NCI-H1105 (cell line): ENCODE measurements at places on chromosomes 13 and 19.

DNA sequence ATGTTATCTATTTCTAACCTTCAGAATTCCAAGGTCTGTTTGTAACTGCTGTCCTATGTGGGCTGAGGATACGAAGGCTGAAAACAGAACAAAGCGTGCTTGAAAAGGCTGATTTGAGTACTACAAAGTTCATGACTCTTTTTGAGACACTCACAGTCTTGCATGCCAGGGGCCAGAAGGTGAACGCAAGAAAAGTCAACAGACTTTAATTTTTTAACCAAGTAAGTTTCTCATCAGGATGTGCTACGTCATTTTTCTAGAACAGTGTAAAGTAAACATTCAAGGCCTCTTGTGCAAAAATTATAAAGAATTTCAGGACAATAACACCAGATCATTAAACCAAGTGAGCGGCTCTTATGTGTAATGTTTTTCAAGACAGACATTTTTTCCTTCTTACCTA, 163.5 kb downstream of the COG6 start:
- DNase-seq = no peak

DNA sequence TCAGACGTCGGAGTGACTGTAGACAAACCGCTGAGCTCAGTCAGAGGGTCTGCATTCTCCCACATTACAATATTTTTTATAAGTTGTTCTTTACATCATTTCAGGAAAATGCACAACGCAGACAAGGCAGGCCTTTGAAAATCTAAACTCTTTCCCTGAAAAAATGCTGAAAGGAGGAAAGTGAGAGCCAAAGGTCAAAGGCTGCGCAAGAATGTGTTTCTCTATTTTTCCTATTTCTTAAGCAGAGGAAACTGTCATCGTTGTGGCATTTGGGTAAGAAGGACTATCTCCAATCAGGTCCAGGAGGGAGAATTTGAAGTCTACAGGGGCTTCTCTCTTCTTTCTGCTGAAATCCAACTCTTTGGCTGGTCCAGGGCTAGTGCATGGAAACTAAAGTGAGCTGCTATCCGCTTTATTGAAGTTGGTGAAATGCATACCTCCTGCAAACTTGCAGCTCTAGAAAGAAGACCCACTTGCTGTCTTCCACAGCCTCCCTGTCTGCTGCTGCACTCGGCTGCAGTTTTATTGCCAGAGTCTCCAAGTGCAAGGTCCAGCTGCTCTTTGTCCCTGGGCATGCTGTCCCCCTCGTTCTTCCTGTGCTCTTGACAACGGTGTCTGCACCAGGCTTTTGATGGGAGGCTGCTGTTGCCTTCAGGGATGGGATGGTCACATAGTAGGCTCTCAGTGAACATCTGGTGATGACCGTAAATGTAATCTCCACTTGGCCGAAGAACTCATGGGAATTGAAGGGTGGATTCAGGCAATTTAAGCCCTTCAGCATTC, 31.2 kb downstream of the ZNF536 start:
- DNase-seq = no peak

GRCh38 chr19:46116121-46116520, 8.4 kb downstream of the IGFL3 start:
- no peak for DNase-seq

DNA sequence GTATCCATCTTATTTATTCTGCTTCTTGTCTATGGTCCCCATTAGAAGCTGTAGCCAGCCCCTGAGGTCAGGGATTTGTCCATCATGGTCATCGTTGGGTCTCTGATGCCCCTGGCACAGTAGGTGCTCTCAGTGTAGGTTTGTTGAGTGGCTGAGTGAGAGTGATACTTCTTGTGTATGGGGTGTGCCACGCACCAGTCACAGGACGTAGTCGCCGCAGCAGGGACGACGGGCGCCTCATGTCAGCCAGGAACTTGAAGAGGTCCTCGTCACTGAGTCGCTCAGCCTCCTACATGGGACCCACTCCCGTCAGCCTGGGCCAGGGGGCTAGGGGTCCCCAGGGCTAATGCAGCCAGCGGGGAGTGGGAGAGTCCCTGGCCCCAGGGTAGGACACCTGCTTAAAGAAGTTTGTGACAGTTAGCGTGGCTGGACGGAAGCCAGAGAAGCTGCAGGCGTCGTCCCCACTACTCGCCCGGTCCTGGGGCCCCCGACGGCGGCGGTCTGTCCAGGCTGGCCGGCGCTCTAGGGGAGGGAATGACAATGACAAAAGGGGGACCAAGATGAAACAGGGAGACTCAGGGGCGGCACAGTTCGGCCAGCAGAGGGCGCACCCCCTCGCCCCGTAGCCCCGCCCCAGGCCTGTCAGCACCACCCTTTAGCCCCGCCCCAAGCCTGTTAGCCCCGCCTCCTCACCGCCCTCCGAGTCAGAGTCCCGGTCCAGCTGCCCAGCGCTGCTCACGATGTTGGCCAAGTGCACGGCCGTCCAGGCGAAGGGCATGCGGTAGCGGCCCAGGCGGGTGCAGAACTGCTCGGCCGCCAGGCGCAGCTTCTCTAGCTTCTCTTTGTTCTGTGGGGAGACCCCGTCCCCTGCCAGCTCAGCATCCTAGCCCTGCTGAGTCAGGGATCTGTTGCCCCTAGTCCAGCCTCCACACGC, 3.7 kb downstream of the ANGPTL8 start:
- DNase-seq = peak; percentile 66

DNA sequence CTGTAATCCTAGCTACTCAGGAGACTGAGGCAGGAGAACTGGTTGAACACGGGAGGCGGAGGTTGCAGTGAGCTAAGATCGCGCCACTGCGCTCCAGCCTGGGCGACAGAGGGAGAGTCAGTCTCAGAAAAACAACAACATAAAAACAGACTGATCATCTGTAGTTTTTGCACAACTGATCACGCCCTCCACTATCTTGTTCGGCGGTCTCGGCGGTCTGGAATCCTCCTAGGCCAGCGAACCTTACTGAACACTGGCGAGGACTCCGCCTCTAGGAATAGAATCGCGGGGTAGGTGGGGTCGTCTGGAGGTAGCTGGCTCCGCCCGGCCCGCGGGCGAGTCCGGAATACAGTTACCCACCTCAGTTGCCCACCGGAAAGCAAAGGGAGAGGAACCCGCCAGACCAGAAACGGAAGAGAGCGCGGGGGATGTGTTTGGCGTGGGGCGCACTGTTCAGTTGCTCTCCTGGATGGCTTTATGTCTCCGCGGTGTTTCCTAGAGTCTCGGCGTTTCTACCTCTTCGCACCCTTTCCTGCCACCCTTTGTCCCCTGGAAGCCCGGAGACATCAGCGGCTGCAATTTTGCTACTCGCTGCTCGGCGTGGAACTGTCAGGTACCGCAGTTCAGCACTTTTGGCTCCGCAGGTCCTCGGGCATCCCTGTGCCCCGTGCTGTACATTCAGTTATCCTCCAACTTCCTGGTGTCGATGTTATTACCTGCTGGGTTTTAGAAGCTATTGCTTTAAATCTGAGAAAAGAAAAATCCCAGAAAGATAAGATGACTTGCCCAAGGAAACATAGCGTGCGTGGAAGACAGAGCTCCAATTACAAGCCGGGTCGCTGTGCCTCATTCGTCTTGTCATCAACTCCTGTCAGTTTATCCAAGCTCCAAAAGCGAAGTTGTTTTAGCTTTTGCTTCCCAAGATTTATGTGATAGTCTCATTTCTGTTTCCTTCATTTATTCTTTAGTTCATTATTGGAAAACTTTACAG, 24.9 kb upstream of the HNRNPA1L2 start:
- peak; percentile 68 for DNase-seq

DNA sequence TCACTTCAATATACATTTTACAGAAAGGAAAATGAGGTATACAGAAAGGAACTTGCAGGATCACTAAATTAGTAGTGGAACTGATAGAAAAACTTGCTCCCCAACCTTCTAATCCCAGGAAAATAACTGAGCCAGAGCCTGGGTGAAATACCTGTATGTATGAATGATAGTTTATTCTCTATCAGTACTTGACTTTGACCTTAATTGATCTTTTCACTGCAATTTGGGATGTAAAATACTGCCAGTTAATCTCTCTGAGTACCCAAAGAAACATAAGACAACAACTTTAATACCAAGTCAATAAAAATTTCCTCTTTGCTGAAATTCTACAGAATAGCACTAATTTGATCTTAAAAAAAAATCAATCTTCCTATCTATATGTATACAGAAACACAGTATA, 33.3 kb downstream of the KATNAL1 start:
- no peak for DNase-seq

DNA sequence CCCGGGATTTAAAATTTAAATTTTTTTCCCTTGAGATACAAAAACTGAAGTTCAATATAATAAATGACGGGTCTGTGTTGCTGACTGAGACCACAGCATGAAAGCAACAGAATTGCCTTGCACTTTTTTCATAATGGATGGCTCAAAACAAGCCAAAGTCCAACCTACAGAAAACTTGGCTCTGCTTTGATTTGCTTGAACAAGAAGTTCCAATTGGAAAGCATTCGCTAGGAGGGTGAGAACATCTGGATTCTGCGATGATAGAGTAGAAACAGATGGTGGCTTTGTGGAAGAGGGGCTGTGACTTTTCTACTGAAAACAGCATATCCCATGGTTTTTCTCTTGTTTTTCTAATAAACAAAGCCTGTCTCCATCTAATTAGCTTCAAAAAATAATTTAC, 46.4 kb downstream of the THSD1 start:
- no peak for DNase-seq

DNA sequence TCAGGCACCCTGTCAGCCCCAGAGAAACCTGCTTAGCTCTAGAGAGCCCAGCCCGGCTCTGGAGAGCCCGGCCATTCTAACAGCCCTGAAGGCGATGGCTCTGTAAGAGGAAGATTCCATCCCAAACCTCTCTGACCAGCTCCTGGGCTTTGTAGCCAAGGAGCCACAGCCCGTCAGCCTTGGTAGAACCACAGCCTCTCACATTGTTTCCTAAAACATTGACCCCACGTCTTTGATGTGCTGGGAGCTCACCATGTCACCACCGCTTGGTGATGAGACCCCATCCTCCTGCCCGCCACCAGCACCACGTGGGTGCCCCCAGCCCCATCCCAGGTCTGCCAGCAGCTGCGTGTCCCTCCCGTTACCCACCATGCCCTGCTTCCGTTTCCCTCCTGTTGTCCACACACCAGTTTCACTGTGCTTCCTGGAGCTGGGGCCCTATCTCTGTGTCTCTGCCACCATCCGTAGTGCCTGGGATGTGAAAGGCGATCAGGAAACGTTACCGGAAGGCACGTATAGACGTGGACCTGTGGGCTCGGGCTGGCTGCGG, 94.2 kb upstream of the MCF2L start:
- no peak for DNase-seq

DNA sequence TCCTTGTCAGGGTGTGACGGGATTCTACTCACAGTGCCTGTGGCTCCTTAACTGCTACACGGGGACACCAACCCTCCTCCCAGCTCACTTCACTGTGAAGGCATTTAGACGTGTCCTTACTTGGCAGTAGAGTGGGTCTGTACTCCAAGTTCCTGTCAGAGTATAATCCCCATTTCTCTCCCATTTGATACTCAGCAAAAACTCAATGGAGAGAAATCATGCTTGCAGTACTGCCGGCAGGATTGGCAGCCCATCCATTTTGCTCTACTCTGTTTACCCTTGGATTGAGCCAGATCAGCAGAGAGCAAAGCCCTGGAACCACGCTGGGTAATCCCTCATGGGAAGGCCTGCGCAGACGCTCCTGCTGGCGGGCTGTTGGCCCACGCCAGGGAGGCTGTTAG, 28.9 kb downstream of the ARL11 start:
- no peak for DNase-seq

- DNase-seq = peak; percentile 54
These were observed 7.7 kb upstream of the TMEM161A start for GRCh38 chr19:19145684-19146608.

- no peak for DNase-seq
These were observed 55.5 kb downstream of the BRCA2 start for GRCh38 chr13:32370805-32371204.
